ENCODE measurements at places on chromosomes 4 and X.

- no peak for DNase-seq
Observed at GRCh38 chr4:73676861-73677323, 56.7 kb upstream of the RASSF6 start.

DNA sequence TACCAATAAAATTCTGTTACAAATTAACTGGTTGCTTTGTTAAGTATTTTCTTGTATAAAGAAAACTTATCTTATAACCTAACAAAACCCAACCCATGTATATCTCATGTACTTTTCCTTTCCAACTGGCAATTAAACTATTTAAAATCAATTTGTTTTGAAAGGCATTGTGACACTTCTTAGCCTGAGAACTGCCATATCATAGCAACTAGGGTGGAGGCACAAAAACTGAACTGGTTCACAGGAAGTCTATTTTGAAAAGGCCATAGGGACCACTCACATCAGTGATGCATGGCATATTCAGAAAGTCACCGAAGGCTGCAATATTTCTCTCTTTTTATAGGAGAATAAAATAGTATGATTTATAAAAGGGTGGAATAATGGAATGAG is 40.5 kb upstream of the ARSJ start:
- DNase-seq = no peak

DNA sequence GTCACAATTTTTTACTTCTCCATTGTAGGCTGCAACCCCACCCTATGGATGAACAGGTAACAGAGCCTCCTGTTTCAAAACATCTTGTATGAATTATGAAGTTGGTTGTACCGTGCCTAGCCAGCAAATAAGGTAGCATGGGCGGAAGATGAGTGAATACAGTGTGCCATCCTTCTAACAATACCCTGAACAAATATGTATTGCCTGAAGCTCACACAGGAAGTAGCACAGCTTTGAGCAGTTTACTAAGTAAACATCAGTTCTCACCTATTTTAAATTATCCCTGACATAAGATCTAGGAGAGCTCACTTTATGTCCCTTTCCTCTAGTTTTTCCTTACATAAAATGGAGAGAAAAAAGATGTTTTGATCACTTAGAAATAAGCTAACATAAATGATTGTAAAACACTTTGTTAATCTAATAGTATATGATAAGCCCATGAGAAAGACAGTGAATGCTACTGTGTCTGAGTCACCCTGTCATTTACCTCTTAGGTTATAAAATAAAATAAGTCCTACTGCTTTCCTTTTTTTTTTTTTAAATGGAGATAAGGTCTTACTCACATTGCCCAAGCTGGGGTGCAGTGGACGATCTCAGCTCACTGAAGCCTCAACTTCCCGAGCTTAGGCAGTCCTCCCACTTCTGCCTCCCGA is 36.6 kb downstream of the GRSF1 start:
- no peak for DNase-seq

DNA sequence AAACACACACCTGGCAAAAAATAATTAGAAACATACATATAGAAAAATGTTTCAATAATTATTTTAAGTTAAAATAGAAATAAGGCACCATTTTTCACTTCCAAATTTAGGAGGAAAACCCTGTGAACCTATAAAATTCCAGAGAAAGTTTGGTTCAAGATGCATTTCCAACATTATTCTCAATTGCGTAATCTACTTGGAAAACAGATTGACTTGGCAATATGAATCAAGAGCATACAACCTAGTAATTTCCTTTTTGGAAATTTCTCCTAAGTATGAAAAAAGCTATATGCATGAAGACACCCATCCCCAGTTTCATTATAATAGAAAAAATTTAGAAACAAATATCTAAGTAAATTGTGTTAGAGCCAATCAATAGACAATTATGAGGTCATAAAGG is 242.9 kb downstream of the IQCM start:
- DNase-seq = no peak

GRCh38 chrX:123846577-123847038 is 13.2 kb upstream of the XIAP start:
- DNase-seq = no peak

GRCh38 chr4:25163196-25163595 is 2.9 kb upstream of the SEPSECS start:
- DNase-seq = no peak

DNA sequence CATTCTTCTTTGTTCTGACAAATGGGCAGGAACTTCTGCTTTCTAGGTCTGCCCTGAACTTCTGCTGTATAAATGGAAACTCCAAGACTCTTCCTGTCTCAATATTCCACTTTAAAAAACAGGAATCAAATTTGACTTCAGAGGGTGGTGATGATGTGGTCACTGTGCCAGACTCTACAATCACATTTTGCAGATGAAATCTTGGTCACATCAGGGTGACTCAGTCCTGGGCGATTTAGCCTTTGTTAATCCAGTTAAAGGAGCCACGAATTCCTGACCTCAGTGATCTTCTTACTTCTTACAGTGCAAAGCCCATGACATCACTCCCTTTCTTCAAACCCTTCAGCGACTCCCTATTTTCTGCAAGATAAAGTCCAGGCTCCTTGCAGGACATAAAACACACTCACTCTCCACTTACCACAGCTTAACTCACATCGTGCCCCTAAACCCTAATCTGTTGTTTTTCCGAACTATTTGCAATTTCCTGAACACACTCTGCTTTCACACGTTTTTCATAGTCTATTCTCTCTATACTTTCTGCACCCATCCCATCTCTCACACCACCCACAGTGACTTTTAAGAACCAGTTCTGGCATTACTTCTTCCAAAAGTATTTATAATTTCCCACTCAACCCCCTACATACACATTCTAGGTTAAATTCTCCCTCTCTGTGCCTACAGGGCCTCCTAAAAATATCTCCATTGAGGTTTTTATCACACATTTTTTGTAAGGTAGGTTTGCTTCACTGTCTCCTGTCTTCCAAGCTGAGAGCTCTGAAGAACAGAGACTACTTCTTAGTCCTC is 11.1 kb downstream of the GASK1B start:
- no peak for DNase-seq

- no peak for DNase-seq
Observed at GRCh38 chr4:19686456-19686855, 565.2 kb upstream of the SLIT2 start.

- no peak for DNase-seq
Observed at GRCh38 chr4:90624781-90625180, 497.6 kb downstream of the CCSER1 start.

DNA sequence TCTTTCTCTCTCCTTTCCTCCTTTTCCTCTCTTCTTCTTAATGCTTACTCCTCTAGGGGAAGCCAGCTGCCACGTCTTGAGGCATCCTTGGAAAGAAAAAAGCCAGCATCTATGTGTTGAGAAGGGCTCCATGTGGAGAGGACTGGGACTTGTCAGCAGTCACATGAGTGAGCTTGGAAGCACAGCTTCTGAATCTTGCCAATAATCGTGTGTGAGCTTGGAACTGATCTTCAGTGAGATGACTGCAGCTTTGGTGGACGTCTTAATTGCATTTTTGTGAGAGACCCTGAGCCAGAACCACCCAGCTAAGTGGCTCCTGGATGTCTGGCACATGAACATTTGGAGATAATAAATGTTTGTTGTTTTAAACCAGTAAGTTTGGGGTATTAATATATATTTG is 371.7 kb downstream of the SLITRK2 start:
- DNase-seq = no peak
